NCI-H446 treated with DMSO at 0.1 percent for 48 hours (cell line): ENCODE measurements at places on chromosomes 4 and X.

- no peak for DNase-seq
Observed at GRCh38 chrX:10747975-10748374, 127.6 kb upstream of the MID1 start.

- no peak for DNase-seq
Observed at GRCh38 chr4:47415719-47416118, 47.8 kb downstream of the COMMD8 start.

GRCh38 chrX:16205840-16206239, 38.6 kb downstream of the MAGEB17 start:
- no peak for DNase-seq

GRCh38 chr4:48602222-48602621, 112.2 kb downstream of the ZAR1 start:
- DNase-seq: no peak

GRCh38 chrX:50978920-50979682, 68.6 kb downstream of the BMP15 start:
- no peak for DNase-seq

DNA sequence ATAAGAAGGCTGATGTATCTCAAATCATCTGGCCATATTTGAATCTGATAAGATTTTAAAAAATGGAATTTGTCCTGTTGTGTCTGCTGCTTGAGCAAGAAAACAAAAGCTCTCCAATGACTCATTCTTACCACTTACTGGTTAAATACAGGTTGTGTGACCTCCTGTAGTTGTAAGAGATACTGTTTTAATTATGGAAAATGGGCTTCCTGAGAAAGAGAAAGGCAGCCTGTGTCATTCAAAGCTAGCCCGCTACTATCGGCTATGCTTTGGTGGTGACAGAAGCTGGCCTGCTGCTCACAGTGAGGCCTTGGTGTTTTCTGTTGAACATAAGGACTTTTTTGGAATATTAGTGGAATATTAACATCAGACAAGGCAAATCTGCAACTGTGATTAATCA, 1722.1 kb upstream of the PCDH10 start:
- DNase-seq: no peak

DNA sequence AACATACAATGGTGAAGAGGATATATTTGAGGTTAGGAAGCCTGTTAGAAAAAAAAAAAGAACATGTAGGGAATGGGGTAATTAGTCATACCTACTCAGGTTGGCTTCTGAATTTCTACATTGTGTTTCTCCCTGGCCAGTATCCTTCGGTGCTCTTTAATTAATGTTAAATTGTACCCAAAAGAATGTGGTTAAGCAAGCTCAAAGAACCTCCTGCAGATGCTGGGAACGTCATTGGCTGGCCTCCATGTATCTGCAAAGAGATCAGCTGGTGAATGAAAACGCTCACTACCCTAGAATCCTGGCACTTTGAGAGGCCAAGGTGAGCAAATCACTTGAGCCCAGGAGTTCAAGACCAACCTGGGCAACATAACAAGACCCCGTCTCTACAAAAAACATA, 942.3 kb upstream of the PRKX start:
- DNase-seq: no peak

DNA sequence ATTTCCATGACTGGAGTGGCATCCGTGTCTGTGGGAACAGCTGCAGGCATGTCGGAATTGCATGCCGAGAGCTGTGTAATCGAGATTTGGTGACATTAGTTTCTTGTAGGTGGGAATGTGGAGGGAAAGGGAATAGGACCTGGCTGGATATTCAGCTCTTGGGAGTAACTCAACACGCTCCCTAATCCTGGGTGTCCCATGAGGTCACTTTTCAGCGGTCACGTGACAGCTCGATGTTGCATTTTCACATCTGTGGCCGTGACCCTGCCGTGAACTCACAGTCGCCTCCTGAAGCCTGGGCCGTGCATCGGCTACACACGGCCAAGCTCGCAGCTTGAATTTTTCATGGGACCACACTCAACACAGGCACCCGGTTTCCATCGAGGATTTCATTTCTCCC, 25.8 kb upstream of the PSAPL1 start:
- DNase-seq: no peak

GRCh38 chr4:6614701-6615230, 25.7 kb upstream of the MRFAP1 start:
- no peak for DNase-seq

DNA sequence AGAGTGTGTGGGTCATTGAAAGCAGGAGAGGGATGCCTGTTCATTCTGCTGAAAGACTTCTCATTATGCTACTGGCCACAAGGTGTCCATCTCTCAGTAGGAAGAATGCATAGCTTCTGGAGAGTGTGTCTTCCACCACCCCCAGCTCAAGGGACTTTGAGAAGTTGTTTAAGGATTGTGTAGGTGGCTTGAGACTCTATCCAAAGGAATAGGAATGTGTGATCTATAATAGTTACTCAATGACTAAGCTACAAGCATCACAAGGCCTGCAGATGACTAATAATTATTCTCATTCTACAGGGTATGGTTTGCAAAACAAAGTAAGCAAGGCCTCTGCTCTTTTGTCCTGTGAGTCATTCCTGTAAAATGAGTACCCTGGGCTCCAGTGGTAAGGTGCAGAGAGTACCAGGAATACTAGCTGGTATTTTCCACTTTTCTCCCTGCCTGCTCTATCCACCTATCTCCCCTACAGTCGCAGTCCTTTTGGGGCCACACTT, 279.8 kb upstream of the BOD1L1 start:
- no peak for DNase-seq

GRCh38 chrX:149759824-149760223, 14.0 kb upstream of the HSFX1 start:
- DNase-seq: no peak

DNA sequence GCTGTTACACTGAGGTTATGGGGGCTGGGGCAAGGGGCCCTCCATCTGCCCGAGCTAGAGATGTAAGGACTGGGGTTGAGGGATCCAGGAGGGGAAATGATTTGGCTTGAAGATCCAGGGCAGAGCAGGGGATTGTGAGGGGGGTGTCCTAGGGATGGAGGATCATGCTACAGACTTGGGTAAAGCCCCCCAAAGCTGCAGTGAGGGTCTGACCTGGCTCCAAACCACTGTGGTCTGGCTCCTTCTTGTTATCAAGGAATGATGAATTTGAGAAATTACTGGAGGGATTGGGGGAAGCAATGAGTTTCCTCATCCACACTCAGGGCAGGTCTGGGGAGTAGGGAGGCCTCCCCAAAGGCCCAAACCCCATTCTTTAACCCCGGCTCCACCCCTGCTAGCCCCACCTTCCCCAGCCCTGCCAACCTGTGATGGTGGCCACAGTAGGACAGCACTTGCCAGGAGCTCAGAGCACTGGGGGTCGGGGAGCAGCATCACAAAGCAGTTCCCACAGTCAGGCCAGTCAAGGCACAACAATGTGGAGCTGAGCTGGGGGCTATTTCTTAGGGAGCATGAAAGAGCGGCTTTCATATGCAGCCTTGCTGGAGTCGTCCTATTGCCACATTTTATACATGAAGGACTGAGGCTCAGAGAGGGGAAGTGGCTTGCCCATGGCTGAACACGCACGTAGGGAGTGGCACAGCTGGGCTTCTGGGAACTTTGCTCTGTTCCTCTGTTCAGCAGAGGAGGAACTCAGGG, 165.5 kb downstream of the EFNB1 start:
- DNase-seq: no peak

DNA sequence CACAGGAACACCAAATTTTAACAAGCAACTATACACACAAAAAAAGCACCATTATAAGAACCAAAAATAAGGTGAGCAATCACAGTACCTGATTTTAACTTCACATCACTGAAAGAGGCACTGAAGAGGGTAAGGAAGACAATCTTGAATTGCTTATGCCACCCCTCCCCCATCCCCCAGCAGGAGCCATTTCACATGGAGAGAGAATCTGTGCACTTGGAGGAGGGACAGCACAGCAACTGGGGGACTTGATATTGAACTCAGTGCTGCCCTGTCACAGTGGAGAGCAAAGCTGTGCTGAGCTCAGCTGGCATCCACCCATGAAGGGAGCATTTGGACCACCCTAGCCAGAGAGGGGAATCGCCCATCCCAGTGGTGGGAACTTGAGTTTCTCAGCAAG, 56.0 kb downstream of the NUDT11 start:
- no peak for DNase-seq

GRCh38 chr4:38866973-38867477, 581 bp upstream of the FAM114A1 start:
- DNase-seq: no peak

DNA sequence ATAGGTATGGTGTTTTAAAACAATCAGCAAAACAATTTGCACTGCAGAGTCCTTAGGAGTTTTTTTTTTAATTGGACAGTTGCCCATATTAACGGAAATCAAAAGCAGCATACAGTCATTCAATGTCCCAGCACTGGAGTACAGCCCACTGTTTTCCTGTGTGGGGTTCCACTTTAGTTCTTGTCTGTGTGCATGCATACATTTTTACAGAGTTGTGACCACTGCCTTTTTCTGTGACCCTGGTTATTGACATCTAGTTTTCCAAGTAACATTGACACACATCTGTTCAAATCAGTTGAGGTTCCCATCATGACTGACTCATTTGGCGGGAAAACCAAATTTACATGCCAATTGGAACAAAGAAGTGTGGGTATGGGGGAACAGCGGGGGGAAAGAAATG, 83.3 kb downstream of the HPRT1 start:
- no peak for DNase-seq

- DNase-seq: no peak
Observed at GRCh38 chr4:159227984-159228383, 125.1 kb downstream of the RAPGEF2 start.

GRCh38 chr4:125315576-125316400, 1.0 kb downstream of the FAT4 start:
- peak; percentile 42 for DNase-seq

GRCh38 chr4:23355258-23355657, 534.6 kb downstream of the PPARGC1A start:
- DNase-seq: no peak

DNA sequence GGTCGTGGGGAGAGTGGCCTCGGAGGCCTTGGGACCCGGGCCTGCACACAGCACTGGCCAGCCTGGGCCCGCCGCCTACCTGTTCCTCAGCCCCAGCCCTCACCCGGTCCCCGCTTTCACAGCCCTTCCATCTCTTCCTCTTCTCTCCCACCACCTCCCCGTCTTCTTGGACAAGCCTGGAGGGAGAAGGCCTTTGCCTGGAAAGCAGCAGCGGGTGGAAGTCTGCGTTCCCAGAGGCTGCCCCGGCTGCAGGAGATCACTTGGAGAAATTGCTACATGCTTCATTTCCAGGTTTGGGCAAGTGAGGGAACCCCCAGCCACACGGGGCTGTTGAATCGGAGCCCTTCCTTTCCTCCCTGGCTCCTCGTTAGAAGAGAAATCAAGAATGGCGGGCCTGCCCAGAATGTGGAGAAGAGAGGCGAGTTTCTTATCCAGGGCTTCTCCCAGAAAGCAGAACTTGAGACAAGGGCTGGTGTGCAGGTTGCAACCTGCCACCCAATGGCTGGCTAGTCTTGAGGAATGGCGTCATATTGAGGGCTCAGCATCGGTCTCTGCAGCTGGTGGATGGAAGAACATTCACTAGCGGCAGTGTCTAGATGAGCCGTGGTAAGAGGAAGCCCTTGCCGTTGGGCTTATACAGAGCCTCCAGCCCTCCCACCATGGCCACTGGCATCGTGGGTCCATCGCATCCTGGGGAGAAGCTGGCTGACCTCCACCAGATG, 1.2 kb upstream of the PDZD4 start:
- DNase-seq: no peak

DNA sequence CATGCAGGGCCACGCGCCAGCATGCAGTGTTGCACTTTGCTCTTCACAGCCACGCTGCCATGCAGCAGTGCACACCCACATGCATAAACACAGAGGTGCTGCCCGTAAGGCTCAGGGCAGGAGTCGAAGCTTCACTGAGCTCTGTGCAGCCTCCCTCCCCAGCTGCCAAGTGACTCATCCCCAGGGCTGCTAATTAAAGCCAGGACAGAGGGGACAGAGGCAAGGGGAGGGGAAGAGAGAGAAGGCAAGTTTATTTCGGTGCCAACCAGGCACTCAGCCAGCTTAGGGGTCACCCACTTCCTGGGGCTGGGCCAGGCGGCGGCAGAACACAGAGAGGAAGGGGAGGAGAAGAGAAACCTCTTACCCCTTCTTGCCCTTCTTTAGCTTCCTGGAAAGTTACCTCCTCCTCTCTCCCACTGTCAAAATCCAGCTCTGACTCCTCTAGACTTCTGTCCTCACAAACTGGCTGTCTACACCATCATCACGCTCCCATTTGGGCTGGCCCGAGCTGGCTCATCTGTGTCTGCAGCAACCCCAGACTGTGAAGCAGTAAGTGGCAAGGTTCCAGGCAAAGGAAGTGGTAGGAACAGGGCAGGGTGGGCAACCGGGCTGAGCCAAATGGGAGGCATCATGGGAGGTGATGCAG, 6.2 kb upstream of the IQSEC2 start:
- peak; percentile 75 for DNase-seq

- no peak for DNase-seq
Observed at GRCh38 chr4:160423879-160424451, 1321.1 kb downstream of the RAPGEF2 start.

GRCh38 chrX:108163333-108164082, 71.9 kb downstream of the ATG4A start:
- no peak for DNase-seq

GRCh38 chrX:116185163-116185562, 14.6 kb downstream of the AGTR2 start:
- no peak for DNase-seq

GRCh38 chr4:185115827-185116232, 27.2 kb upstream of the SLC25A4 start:
- DNase-seq: peak; percentile 3

DNA sequence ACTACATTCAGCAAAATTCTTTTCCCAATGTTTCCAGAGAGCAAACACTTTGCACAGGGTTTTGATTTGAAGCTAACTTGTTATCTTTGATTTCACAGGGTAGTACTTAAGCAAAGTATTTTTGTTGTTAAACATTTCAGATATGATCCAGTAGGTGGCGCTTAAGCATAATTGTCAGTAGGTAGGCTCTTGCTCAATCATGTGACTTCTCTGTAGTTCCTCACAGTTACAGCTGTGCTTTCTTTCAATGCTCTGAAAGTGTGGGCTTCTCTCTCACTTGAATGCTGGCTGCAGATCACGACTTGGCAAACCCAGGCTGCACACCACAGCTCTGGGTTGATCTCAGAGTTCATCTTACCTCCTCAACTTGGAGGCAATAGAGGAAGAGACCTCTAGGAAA, 1016.5 kb downstream of the SH3BGRL start:
- no peak for DNase-seq

DNA sequence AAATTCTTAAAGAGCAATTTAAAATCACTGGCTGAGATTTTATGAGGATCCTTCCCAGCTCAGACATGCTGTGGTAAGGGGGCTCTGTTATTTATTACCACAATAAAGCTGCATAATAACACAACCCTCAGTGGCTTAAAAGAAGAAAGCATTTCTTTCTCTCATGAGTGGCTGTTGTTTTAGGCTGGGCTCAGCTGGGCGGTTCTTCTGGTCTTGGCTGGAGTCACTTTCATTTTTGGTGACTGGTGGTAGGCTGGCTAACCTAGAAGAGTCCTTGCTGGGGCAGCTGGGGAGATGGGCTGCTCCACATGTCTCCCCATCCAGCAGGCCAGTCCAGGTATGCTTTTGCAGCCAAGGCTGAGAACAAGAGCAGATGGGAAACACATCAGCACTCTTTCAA, 113.0 kb upstream of the MSX1 start:
- DNase-seq: no peak
